ENCODE measurements at places on chromosomes 4 and X. TPM values are rescaled to one million over a fixed set of nuclear protein-coding genes. Genes with fewer than 3 reads are reported as not detected.

FGFBP2 gene
- total RNA-seq = not detected

LARP1B gene
- 22.2 TPM for total RNA-seq

SULT1B1 gene
- 0.04 TPM for total RNA-seq

MTM1 gene
- 5.5 TPM for total RNA-seq

SSX7 gene
- total RNA-seq = not detected

CT45A3 gene
- total RNA-seq = not detected

SCD5 gene
- total RNA-seq = 3.8 TPM

OCRL gene
- total RNA-seq = 19.4 TPM

PPP4R3C gene
- not detected for total RNA-seq

ATOH1 gene
- not detected for total RNA-seq

SLC10A6 gene
- total RNA-seq = not detected

SUPT20HL2 gene
- total RNA-seq = not detected

KLHL4 gene
- 1.0 TPM for total RNA-seq

S100P gene
- 59.8 TPM for total RNA-seq

CORIN gene
- not detected for total RNA-seq

GPR119 gene
- not detected for total RNA-seq

DUX4 gene
- not detected for total RNA-seq

ERCC6L gene
- total RNA-seq = 13.0 TPM

FAM241A gene
- 2.8 TPM for total RNA-seq

PPP1R2C gene
- not detected for total RNA-seq

CCSER1 gene
- total RNA-seq = 6.0 TPM

CLDN2 gene
- not detected for total RNA-seq

BMP2K gene
- total RNA-seq = 24.5 TPM

ZCCHC13 gene
- not detected for total RNA-seq

PLCXD1 gene
- total RNA-seq = 25.7 TPM

ZCCHC18 gene
- 0.23 TPM for total RNA-seq

LAMP2 gene
- total RNA-seq = 51.5 TPM

SMIM31 gene
- total RNA-seq = not detected

LRP2BP gene
- total RNA-seq = 0.44 TPM

ESX1 gene
- total RNA-seq = not detected

GRK4 gene
- 2.9 TPM for total RNA-seq

TCEAL6 gene
- not detected for total RNA-seq

SOWAHB gene
- 6.3 TPM for total RNA-seq

CABS1 gene
- total RNA-seq = not detected

FRMD7 gene
- total RNA-seq = not detected

GAGE13 gene
- total RNA-seq = not detected

HSFX4 gene
- not detected for total RNA-seq

SASH3 gene
- not detected for total RNA-seq

RNF150 gene
- total RNA-seq = 0.55 TPM

CHM gene
- total RNA-seq = 14.9 TPM

CSAG3 gene
- total RNA-seq = not detected

DUSP21 gene
- total RNA-seq = not detected

PDE5A gene
- 8.1 TPM for total RNA-seq

AIMP1 gene
- total RNA-seq = 15.9 TPM

CLIC2 gene
- not detected for total RNA-seq

TKTL1 gene
- total RNA-seq = not detected

PRAF2 gene
- 0.69 TPM for total RNA-seq

NR3C2 gene
- total RNA-seq = 1.2 TPM

GAB1 gene
- total RNA-seq = 3.3 TPM

Measured in PC-3 (cell line).